Ammon's horn (tissue), 1 donor: ENCODE measurements at places on chromosomes 5 and 9.

GRCh38 chr9:18566121-18566520, 92.2 kb downstream of the ADAMTSL1 start:
- no peak for DNase-seq

- DNase-seq, result no peak
Observed at GRCh38 chr9:77594963-77595362, 53.2 kb downstream of the GNA14 start.

GRCh38 chr9:110240198-110240597, 16.1 kb downstream of the TXN start:
- no peak for DNase-seq

GRCh38 chr5:11334404-11334803, 569.8 kb downstream of the CTNND2 start:
- no peak for DNase-seq

DNA sequence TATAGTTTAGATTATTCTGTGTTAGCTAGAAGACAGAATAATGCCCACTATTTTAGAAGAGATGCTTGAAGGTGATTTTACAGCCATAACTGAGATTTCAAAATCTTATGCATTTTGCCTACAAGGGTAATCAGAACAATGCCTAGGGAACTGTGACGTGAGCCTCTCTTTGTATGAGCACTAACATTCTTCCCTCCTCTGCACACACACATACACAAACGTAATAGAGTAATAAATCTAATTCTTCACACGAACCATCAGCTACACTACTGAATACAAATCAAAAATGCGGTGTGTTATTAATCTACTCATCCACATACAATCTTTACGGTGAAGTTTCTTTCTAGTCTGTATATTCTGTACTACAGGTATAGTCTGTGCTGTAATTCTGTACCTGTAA, 227.8 kb downstream of the PLK2 start:
- no peak for DNase-seq

GRCh38 chr9:133762488-133763271, 24.5 kb upstream of the SARDH start:
- no peak for DNase-seq

DNA sequence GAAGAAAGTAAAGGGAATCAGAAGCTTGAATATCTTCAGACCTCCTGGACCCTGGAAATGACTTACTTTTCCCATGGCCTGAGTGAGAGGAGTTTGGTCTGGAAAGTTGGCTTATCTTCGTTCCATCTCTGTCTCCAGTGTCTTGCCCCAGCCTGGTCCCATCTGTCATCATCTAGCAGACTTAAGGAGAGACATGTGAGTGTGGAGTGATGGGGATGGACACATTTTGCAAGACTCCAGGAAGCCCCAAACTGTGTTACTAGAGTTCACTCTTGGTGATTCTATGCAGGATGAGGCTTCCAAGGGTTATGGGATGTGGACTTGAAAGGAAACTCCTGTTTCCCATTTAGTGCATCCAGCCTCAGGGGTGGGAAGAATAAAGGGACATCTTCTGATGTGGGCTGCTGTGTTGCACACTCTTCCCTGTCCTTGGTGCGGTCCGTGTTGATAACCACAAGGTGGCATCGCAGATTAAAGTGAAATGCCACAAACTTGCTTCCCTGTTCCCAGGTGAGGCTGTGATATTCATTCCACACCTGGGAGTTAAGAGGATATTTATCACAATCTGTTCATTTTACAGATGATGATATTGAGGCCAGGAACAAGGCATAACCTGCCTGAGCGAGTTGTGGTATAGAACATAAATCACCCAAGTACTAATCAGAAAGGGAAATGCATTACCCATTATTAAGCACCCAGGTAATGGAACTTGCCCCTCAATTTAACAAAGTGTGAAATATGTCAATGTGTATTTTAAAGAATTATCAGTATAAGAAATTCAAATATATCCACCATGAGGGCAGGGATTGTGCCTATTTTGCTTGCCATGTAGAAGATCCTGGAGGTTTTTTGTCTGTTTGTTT, 269.9 kb upstream of the PAPPA start:
- DNase-seq, result peak; percentile 31

DNA sequence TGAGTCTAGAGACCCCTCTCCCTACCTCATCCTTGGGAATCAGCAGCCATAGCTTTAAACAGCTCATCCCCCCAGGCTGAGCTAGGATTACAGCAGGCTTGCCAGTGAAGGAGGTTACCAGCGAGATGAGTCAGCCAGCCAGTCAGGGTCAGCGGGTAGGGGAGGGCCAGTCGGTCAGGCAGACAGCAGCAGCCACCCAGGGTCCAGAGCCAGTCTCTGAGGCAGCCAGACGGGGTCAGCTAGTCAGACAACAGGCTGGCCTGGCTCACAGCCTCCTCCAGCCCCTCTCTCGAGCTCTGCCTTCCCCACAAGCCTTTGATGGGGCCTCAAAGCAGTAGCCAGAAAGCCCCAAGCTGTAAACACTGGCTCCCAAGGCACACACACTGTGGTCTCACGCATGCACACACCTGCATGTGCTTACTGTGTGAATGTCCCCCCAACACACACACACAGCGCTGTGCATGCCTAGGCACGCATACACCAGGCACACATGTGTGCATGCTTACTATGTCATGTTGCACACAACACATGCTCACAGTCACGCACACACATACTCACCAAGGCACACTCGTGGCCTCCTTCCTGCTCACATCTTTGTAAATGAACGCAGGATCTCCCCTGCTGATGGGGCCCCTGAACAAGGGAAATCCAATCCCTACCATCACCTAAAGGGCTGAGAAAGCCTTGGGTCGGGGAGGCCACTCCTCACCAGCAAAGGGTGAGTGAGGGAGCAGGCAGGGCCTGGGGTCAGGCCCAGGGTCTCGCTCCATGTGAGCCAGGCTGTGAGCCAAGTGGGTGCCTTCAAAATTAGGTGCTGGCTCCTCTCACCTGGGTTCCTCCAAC, 28.2 kb upstream of the CPLX2 start:
- no peak for DNase-seq

GRCh38 chr5:33824516-33825195, 67.1 kb downstream of the ADAMTS12 start:
- peak; percentile 70 for DNase-seq

GRCh38 chr5:115402822-115403577, 106.5 kb upstream of the CCDC112 start:
- no peak for DNase-seq

GRCh38 chr5:199197-199949, 8.1 kb downstream of the LRRC14B start:
- DNase-seq, result no peak

DNA sequence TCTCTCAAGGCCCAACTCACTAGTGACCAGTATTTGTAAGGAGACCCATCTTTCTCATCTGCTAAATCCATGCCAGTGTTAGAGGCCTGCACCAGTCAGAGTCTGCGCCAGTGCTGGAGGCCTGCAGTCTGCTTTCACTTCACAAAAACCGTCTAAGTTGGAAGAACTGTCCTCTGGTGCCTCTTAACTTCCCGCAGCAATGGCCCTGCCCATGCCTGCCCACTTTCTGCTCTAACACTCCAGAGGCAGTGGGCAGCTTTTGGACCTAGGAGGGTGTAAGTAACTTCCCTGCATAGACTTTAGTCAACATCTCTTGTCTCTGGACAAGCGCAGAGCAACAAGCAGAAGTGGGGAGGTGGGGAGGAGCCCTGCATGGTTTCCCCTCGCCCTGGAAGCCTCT, 152.9 kb downstream of the AUH start:
- DNase-seq, result peak; percentile 50

DNA sequence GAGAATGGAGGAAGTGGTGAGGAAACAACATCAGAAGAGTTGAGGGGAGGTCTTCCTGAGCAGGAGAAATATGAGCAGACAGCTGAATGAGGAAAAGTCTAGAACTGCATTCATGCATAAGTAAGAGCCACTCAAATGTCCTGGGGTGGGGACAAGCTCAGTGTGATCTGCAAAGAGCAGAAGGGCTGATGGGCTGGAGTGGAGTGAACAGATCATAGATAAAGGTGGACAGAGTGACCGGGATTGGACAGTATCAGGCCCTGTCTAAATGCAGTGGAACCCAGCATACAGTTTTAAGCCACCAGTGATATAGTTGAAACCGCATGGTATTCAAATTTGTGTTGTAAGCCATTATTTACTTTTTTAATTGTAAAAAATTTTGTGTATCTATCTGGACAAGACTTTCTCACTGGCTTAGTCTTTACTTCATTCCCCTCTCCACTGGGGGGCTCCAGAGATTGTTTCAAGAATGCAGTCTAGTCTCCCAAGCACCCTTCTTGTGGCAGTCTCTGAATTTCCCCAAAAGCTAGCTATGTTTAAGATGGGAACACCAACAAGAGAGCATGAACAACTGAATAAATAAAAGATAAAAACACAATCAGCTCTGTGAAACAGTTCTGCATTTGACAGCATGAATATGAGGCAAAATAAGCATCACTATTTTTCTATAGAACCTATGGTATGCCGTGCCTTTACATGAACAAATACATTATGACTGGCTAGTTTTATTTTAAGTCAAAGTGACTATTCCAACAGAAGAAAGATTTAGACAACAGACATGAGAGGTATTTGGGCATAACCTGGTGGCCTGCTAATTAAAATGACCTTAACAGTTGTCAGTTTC, 10.7 kb upstream of the STK32A start:
- peak; percentile 64 for DNase-seq

GRCh38 chr9:136537896-136538598, 7.8 kb downstream of the NOTCH1 start:
- no peak for DNase-seq

GRCh38 chr9:98954244-98954610, 10.5 kb downstream of the COL15A1 start:
- DNase-seq, result no peak

DNA sequence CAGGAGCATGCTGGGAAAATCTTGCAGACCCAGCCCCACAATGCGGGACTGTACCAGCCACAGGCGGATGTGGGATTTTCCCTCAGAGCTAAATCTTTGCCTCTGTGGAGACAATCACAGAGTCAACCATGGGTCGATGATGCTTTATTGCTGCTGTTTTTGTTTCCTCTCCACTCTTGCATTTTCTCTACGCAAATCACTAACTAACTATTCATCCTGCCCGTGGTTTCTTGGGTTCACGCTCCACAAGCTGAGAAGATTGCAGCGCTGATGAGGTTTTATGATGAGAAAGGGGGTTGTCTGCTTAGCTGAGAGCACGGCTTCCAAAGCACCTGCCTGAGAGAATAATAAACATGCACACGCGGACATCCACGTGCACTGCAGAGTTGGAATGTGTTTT, 500.2 kb upstream of the ADAMTS16 start:
- DNase-seq, result no peak

GRCh38 chr5:146007270-146007669, 70.9 kb downstream of the SH3RF2 start:
- no peak for DNase-seq

DNA sequence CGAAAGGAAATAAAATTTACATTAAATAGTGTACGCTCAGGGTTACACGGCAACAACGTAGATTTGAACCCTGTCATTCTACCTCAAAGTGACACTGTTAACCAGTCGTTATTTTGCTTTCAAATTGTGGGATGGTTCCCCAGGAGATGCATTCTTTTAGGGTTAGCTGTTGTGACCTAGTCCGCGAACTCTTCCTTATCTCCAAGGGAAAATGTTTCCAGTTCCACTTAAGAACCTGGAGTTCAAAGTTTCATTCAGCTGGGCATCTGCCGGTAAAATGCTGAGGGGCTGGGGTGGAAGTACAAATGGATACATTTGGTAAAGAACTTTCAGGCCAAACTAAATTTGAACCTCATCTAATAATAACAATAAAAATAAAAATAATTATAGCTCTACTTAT, 264.6 kb downstream of the NR3C1 start:
- DNase-seq, result no peak

DNA sequence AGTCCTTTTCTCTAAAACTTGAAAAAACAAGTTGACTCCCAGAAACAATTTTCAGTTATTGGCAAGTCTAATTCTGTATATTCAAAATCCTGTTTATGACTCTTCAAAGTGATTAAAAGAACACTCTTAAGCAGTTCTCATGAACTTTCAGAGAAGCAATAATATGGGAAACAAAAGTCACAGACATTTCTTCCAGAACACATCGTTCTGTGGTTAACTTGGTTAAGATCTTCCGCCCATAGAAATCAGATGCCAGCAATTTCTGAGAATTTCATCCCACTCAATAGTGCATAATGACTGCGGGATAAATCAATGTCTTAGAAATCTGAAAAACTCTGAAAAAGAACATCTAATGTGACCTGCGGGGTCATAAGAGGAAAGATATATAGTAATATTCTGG, 300.5 kb downstream of the COX7C start:
- no peak for DNase-seq

- DNase-seq, result no peak
Observed at GRCh38 chr5:180540050-180540694, 46.0 kb downstream of the CNOT6 start.

DNA sequence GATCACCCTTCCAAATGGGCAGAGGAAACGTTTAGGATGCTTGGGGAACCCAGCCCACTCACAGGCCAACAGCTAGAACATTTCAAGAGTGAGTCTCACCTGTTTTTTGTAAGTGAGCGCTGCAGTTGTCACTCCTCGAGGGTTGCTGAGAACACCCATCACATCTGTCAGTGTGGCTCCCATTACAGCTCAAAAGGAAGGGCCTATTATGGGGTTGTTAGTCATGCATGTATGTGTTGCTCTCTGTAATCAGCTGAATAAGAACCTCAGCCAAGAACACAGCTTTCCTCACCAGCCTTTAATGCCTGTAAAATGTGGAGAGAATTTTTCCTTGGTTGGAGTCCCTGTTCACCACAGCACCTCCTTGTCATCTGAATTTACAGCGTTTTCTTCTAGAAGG, 196.3 kb upstream of the KLF4 start:
- DNase-seq, result no peak

DNA sequence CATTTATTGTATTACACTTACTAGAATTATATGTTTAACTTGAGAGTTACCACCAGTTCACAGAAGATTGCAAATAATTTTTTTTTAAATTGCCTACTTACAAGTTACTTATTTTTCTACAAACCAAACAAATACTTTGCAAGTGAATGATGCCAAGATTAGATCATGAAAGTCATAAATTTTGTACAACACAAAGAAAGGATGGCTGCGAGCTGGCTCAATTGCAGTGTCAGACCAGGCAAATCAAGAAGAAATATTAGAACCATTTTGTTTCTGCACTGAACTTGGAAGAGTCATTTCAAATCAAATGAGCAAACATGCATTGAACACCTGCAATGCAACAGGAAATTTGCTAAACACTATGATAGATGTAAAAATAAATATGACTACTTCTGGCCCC, 97.3 kb downstream of the PLCXD3 start:
- no peak for DNase-seq

DNA sequence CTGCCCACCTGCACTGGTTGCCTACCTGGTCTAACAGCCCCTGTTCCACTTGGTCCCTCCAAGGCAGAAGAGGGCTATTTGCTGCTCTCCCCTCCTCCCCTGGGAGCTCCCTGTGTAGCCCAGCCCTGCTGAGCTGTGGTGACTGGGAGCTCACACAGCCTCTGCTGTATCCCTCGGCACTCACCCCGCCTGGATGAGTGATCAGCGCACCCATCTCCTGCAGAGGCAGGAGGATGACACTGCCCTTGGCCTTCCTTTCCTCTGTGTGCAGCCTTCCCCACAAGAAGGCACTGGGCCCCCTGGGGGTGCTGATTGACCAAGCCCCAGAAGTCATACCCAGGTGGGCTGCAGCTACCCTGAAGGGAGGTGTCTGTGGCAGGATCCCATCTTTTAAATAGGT, 134.2 kb downstream of the ADAMTS2 start:
- no peak for DNase-seq
